ENCODE measurements at places on chromosomes 13 and 19.

DNA sequence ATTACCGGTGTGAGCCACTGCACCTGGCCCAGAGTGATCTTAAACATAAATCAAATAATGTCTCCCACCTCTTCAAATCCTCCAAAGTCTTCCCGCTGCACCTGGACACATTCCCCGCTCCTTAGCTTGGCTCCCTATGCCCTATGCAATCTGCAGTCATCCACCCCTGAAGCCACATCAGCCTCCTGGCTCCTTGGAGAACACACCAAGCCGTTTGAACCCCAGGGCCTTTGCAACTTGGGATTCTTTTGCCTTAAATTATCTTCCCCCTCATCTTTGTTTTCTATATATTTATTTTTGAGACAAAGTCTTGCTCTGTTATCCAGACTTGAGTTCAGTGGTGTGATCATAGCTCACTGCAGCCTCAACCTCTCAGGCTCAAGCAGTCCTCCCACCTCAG lies 2.7 kb upstream of the DNAAF3 start:
- DNase-seq: no peak

- DNase-seq: no peak
These were observed 903.9 kb downstream of the UQCRFS1 start for GRCh38 chr19:28309070-28309469.

GRCh38 chr13:70107498-70108281 lies at the start of gene ATXN8OS:
TSS of gene ATXN8OS (plus strand) at chr13:70107826.
- no peak for DNase-seq

- DNase-seq: no peak
These were observed 657 bp downstream of the PLIN3 start for GRCh38 chr19:4866595-4867424.

DNA sequence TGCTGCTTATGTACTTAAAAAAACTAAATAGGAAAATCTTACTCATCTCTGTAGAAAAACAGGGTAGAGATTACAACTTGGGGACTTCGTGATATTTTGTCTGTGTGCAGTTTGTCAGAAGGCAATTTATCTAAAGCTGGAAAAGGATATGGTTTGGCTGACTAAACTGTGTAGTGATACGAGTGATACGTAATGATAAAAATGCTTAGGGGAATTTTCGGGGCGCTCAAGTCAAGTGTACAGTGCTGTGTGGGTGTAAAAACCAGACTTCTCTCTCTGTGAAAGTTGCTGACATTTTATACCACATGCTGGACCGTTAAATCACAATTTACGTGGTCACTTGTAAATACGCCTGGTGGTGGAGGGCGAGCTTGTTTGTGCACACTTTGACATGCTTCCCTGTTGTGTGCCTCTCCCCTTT lies 221.7 kb downstream of the KCNRG start:
- DNase-seq: no peak

- no peak for DNase-seq
These were observed 6.6 kb downstream of the MEGF8 start for GRCh38 chr19:42332059-42332458.

DNA sequence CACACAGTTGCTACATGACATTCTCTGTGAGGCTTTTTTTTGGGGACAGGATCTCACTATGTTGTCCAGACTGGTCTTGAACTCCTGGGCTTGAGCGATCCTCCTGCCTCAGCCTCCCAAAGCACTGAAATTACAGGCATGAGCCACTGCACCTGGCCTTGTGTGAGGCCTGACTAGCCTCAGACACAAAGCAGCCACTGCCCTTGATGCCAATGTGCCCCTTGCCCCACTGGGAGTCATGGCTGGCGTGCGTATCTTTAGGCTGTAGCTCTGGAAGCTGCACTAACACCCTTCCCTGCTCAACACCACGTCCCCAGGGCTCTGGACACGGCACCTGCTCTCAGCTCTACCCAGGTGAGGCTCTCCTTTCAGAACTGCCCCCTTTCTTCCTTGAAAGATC lies 14.5 kb upstream of the KPTN start:
- DNase-seq: no peak

- no peak for DNase-seq
These were observed 491.3 kb downstream of the DIAPH3 start for GRCh38 chr13:59672445-59672844.

DNA sequence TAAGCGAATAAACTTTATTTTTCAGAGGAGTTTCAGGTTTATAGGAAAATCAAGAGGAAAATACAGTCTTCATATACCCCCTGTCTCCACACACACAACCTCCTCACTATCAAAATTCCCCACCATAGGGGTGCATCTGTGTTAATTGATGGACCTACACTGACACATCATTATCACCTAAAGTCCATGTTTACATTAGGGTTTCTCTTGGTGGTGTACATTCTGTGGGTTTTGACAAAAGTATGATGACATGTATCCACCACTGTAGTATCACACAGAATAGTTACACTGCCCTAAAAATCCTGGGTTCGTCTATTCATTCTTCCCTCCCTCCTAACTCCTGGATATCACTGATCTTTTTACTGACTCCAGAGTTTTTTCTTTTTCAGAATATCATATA lies 654.2 kb downstream of the UQCRFS1 start:
- no peak for DNase-seq

- no peak for DNase-seq
These were observed 18.1 kb downstream of the DGKH start for GRCh38 chr13:42066542-42066941.

- DNase-seq: no peak
These were observed 53.5 kb upstream of the ZNF507 start for GRCh38 chr19:32291876-32292275.

DNA sequence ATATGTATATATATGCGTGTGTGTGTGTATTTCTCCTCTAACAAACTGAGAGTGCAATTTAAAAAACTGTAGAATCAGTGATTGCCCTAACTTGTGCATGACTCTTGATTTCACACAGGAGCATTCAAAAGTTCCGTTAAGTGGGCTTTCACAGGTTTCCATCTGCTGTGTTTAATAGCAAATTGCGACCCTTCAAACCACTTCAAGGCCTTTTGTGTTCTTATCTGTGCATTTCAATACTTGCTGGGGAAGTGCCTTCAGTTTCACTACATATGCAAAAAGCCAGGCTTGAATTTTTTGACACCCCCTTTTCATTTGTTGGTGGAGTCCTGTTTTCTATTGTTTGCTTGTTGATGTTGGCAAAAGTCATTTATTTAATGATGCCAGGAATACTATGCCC lies 158.0 kb downstream of the TM9SF2 start:
- DNase-seq: no peak

GRCh38 chr19:58117841-58118575 lies 20.0 kb upstream of the ZSCAN18 start:
- no peak for DNase-seq

GRCh38 chr13:20114066-20114610 lies 46.7 kb downstream of the GJA3 start:
- DNase-seq: no peak

DNA sequence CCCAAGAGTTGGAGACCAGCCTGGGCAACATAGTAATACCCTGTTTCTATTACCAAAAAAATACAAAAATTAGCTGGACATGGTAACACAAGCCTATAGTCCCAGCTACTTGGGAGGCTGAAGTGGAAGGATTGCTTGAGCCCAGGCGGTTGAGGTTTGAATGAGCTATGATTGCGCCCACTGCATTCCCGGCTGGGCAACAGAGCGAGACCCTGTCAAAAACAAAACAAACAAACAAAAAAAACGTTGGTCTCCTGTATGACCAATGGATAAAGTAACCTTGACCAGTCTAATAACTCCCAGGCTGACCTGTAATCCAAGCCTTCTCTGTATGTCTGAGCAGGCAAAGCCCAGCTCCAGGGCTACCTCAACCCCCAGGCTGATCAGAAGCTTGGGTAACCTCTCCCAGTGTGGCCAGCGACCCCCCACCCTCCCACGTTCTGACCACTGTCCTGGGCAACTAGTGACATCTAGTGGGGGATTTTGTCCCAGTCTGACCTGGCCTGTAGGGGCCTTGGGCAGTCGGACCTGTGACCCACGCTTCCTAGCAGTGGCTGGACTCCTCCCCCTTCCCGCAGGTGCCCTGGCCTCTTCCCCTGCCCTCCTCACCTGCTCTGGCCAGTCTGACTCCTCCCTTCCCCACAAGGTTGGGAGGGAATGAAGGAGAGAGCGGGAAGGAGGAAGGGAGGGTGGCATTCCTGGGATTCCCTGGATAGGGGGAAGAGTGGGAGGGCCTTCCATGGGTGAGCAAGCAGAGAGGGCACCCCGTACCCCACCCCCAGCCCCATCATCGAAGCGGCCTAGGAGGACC lies 1.0 kb upstream of the BCAM start:
- peak; percentile 64 for DNase-seq

GRCh38 chr13:33206425-33206824 lies 79.1 kb downstream of the STARD13 start:
- no peak for DNase-seq

DNA sequence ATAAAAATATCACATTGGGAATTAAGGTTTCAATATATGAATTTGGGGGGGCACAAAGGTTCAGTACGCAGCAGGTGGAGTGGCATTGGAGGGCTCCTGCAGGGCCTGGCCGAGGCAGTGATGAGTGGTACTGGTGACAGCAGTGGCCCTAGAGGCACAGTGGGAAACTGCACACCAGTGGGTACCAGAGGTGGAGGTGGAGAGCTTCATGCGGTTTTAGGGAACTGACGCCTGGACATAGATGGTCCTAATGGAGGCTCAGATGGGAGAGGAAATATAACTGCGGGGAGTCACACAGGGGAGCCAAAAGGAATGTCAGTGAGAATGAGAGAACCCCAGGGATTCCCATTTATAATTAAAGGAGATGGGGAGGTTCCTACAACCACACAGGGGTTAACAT lies 156.2 kb downstream of the COG6 start:
- no peak for DNase-seq

- DNase-seq: no peak
These were observed 10.1 kb downstream of the TMEM255B start for GRCh38 chr13:113769106-113769505.

- no peak for DNase-seq
These were observed 301.1 kb downstream of the IRS2 start for GRCh38 chr13:109485136-109485794.

DNA sequence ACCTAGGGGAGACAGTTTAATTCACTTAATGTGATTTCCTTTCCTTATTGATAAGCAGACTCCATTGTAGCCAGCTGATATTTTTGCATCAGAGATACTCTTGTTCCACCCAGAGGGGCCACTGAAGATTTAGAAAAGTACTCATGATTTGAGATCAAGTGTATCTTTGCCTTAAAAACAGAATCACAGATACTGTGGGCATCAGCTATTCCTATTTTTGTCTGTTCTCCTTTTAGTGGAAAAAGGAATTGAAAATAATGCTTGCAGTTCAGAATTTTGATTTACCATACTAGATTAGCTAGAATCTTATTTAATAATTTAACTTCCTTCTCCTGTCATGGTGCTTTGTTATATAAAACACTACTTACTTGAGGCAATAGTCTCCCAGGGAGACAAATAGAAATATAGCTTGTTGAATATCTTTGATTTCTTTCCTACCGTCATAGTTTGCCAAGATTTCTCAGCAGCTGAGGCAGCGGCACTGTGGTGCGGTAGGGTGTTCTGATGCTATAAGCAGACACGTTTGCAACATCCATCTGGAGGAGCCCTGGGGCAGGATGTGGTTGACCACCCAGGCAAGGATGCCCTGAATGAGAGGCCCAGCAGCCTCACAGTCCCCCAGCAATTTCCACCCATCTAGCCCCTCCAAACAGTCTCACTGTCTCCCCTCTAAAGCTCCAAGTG lies 47.0 kb upstream of the RAP2A start:
- DNase-seq: no peak

DNA sequence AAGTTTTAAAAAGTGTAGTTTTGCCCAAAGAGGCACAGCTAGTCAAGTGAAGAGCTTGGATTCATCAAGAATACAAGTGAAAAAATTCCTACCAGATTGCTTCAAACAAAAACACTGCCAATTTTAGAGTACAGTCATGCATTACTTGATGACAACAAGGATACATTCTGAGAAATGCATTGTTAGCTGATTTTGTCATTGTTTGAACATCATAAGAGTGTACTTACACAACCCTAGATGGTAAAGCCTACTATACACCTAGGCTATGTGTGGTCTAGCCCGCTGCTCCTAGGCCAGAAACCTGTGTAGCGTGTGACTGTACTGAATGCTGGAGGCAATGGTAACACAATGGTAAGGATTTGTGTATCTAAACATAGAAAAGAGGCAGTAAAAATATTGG lies 41.1 kb downstream of the TMTC4 start:
- peak; percentile 38 for DNase-seq

DNA sequence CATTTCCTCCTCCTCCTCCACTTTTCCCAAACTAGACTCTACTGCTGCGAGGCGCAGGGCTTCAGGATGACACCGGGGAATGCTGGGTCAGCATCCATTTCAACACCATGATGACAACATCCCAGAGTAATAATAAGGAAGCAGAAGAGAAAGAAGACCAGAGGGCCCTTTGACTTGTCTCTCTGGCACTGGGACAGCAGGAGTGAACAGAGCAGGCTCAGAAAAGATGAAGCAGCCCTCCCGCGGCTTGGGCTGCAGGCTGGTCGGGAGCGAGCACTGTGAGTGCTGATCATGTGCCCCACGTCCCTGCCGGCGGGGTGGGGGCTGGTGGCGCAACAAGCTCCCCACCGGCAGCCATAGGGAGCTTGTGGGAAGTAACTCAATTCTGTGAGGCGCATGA lies 30.5 kb downstream of the RANBP3 start:
- no peak for DNase-seq

GRCh38 chr13:87344176-87344575 lies 327.0 kb upstream of the SLITRK5 start:
- DNase-seq: no peak

- no peak for DNase-seq
These were observed 4.6 kb upstream of the SLC44A2 start for GRCh38 chr19:10620786-10621185.

DNA sequence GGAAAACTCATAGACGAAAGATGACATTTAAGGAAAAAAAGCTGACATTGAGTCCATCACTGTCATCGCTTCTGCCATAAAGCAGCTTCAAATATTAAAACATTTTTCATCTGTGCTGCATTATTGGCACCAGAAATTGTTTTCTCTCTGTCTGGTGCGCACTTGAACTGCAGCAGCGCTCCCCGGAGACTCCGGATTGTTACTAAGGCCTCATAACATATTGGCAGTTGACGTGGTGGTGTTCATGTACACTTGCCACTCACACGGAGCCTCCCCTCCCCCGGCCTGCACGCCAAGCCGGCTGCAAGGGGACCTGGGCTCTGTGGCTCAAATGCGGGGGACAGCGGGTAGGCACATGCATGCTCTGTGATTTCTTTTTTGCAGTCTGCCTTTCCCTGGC lies 203.2 kb downstream of the TSHZ3 start:
- DNase-seq: no peak
